ENCODE measurements at places on chromosomes 1 and 21. TPM values are rescaled to one million over a fixed set of nuclear protein-coding genes. Genes with fewer than 3 reads are reported as not detected.
A peak's percentile ranks its signal among the peaks of the same experiment; 100 is the strongest.

Gene PLA2G2D
- not detected for total RNA-seq

Gene HIVEP3
- total RNA-seq, result 27.8 TPM

Gene ZNF648
- not detected for total RNA-seq

GRCh38 chr1:236425031-236425663, 31.1 kb downstream of the EDARADD start:
- H3K4me1 ChIP-seq, result peaks cover 13% of the 10 kb centered on the region
- peak; percentile 22 for DNase-seq
- no peak overlapping the region for H3K27ac ChIP-seq
- no peak overlapping the region for H3K4me3 ChIP-seq
- H3K27me3 ChIP-seq, result no peaks in the 10 kb centered on the region

DNA sequence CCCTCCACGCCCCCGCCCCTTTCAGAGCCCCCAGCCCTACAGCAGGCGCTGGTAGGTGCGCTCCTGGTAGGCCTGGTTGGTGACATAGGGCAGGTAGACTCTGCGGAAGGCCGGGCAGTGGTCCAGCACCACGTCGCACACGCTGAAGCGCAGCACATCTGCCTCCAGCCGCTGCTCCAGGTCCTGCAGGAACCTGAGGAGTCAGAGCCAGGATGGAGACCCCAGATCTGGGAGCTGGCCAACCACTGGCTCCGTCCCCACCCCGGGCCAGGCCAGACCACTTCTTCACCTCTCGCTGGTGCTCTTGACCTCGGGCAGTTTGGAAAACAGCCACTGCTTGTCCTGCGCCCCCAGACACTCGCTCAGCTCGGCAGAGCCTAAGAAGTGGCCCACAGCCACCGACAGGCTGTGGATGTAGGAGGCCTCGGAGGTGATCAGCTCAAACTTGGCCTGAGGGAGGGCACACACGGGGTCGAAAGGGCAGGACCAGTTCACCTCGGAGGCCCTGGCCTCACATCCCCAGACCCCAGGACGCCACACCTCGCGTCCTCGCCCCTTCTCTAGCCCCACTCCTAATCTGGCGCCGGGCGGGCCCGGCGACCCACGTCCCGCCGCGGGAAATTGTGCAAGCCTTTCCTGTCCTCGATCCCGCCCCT, 6.4 kb downstream of the ARHGEF19 start:
- no peaks in the 10 kb centered on the region for H3K27me3 ChIP-seq
- peaks cover 19% of the 10 kb centered on the region for H3K4me1 ChIP-seq
- peak overlapping the region; percentile 99 for H3K27ac ChIP-seq

- no peaks in the 10 kb centered on the region for H3K27me3 ChIP-seq
- H3K4me3 ChIP-seq, result no peak overlapping the region
- peaks cover 9% of the 10 kb centered on the region for H3K4me1 ChIP-seq
- no peak overlapping the region for H3K27ac ChIP-seq
Observed at GRCh38 chr21:34583926-34584563, 30.9 kb downstream of the RCAN1 start.

DNA sequence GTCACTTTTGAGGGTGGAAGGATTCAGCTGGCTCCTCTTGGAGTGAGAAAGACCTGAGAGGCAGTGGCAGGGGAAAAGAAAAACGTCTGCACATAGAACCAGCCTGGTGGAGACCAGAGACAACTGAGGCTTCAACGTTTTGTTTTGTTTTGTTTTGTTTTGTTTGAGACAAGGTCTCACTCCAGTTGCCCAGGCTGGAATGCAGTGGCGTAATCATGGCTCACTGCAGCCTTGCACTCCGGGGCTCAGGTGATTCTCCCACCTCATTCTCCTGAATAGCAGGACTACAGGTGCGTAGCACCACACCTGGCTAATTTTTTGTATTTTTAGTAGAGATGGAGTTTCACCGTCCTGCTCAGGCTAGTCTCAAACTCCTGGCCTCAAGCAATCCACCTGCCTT, 12.3 kb downstream of the SHISAL2A start:
- no peak for DNase-seq
- H3K4me1 ChIP-seq, result peaks cover 10% of the 10 kb centered on the region
- no peak overlapping the region for H3K4me3 ChIP-seq

DNA sequence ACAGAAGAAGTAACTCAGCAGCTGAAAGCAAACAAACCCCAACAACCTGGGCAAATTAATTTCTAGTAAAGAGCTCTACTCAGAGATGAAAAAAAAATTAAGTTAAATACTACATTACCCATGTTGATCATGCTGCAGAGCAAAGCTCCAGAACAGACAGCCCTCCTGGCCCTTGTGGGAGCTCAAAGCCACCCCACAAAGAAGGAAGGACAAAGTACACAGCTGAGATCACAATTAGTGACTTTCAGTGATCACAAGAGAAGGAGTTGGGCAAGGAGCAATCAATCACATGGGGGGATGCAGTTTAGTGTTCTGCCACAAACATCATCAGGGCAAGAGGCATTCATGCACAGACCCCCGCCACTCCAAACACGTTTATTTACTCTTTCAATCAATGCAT, 114.2 kb downstream of the DAB1 start:
- no peaks in the 10 kb centered on the region for H3K27me3 ChIP-seq
- peaks cover 37% of the 10 kb centered on the region for H3K4me1 ChIP-seq
- no peak overlapping the region for H3K27ac ChIP-seq
- DNase-seq, result no peak

DNA sequence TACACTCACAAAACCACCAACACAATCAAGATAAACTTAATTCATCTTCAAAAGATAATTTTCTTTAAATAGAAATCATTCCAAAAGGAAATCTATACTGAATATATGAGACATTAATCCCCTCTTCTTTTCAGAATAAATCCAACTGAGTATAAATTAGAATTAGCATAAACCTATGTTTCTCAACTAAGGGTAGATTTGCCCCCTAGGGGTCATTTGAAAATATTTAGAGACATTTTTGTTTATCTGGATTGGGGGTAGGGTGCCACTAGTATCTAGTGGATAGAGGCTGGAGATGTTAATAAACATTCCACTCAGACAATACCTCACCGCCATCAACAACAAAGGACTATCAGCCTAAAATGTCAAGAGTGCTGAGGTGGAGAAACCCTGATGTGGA, 6.5 kb upstream of the TNFSF4 start:
- peaks cover 2% of the 10 kb centered on the region for H3K4me1 ChIP-seq
- H3K36me3 ChIP-seq, result no peaks in the 10 kb centered on the region
- no peak overlapping the region for H3K4me3 ChIP-seq
- DNase-seq, result no peak
- peaks cover 14% of the 10 kb centered on the region for H3K27me3 ChIP-seq

DNA sequence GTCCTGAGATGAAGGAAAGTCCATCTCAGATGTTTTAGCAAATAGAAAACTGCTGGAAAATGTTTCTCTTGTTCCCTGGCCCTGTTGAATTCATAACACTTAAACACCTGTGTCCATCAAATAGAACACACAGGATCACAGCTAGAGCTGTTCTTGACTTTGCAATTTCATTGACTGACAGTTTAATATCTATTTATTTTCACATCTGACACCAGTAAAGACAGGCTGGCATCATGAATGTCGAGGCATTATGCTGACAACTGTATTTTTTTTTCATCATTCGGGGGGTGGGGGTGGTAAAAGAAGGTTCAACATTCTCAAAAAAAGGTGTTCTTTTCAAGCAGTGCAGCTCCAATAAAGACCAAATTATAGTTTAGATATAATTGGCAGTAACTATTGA, 591.2 kb upstream of the PTBP2 start:
- DNase-seq, result no peak
- no peak overlapping the region for H3K4me3 ChIP-seq
- no peaks in the 10 kb centered on the region for H3K4me1 ChIP-seq
- H3K27me3 ChIP-seq, result no peaks in the 10 kb centered on the region

- H3K27me3 ChIP-seq, result peaks cover 21% of the 10 kb centered on the region
- H3K4me3 ChIP-seq, result no peak overlapping the region
- H3K27ac ChIP-seq, result no peak overlapping the region
- DNase-seq, result no peak
Observed at GRCh38 chr1:39910263-39910662, 8.5 kb upstream of the MYCL start.

- no peak for DNase-seq
- H3K27ac ChIP-seq, result no peak overlapping the region
- no peaks in the 10 kb centered on the region for H3K36me3 ChIP-seq
- H3K4me3 ChIP-seq, result no peak overlapping the region
- H3K4me1 ChIP-seq, result no peaks in the 10 kb centered on the region
- H3K27me3 ChIP-seq, result no peaks in the 10 kb centered on the region
Observed at GRCh38 chr21:40912375-40912774, 65.4 kb upstream of the DSCAM start.

- H3K27me3 ChIP-seq, result peaks cover 52% of the 10 kb centered on the region
- H3K4me3 ChIP-seq, result peak overlapping the region; percentile 21
- H3K36me3 ChIP-seq, result peaks cover 5% of the 10 kb centered on the region
- peaks cover 22% of the 10 kb centered on the region for H3K4me1 ChIP-seq
- H3K27ac ChIP-seq, result no peak overlapping the region
Observed at GRCh38 chr1:236063551-236063918, 1.4 kb downstream of the NID1 start.

DNA sequence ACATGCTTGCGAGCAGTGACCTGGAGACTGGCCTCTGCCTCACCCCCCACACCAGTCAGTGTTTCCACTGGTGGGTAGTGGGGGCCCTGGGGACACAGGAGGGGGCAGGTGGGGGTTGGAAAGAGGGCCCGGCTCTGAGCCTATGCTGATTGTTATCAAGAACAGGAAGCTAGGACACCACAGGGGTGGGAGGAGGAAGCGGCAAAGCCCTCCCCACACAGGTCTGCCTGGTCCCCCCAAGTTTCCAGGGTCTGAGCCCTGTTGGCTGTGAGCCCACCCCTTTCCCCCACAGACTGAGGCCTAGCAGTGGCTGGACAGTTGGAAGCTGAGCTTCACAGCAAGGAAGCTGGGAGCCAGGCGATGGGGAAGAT, 1.6 kb upstream of the PTPN7 start:
- peak; percentile 67 for DNase-seq
- H3K27ac ChIP-seq, result peak overlapping the region; percentile 99
- H3K4me1 ChIP-seq, result peaks cover 87% of the 10 kb centered on the region
- peak overlapping the region; percentile 98 for H3K4me3 ChIP-seq
